ENCODE measurements at places on chromosomes 11 and 22.

DNA sequence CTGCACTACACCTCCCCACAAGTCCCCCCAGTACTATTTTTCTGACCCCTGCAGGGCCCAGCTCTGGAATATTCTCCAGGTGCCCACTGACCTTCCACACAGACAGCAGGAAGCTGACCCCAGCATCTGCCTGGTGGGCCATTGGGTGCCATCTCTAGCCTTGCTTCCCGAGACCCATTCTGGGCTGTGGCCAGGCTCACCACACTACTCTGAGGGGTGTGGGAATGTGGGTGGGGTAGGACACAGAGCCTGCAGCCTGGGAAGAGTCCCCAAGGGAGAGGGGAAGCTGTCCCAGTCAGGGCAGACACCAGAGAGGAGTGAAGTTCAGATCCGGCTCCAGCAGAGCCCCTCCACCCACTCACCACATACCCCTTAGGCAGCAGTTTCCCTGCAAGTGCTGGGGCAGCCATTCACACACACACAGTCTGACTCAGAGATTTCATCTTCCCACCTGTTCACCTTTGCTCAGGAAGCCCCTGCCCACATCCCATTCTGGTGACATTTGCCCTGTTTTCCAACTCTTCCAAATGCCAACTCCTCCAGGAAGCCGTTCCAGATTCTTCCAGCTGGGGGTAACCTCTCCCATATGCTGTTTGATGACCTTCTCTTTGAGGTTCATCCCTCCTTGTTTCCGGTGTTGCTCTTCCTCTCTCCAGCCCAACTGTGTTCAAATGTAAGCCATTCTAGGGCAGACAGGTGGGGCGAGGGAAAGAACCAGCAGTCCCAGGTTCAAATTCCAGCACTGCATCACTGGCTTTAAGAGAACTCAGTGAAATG, 1.9 kb downstream of the SLCO2B1 start:
- no peak for DNase-seq
- peaks cover 27% of the 10 kb centered on the region for H3K27me3 ChIP-seq
- H3K4me3 ChIP-seq: no peak overlapping the region
- no peaks in the 10 kb centered on the region for H3K4me1 ChIP-seq
- H3K27ac ChIP-seq: no peak overlapping the region

GRCh38 chr11:62931499-62932278, 10.5 kb upstream of the CHRM1 start:
- H3K4me1 ChIP-seq: no peaks in the 10 kb centered on the region
- H3K27ac ChIP-seq: no peak overlapping the region

DNA sequence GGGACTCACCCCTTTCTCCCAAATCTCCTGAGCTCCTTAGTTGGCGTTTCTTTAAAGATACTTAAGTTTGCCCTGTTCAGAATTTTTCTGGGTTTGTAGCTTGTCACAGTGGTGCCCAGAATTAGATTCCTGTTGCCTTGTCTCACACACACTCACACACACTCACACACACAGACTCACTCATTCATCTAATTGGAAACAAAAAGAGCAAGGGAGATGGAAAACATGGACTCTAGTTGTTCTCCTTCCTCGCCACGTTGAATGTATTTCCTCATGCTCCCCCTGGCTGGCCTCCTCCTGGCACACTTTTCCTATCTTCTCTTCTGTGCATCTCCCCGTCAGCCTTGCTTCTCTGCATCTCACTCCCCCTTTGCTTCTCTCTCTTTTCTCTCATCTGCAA, 752.3 kb downstream of the NTM start:
- no peak overlapping the region for H3K4me3 ChIP-seq
- no peak overlapping the region for H3K27ac ChIP-seq
- H3K36me3 ChIP-seq: no peaks in the 10 kb centered on the region
- DNase-seq: no peak
- H3K4me1 ChIP-seq: peaks cover 23% of the 10 kb centered on the region

GRCh38 chr11:32705309-32706033, 89.0 kb downstream of the CCDC73 start:
- H3K36me3 ChIP-seq: no peaks in the 10 kb centered on the region
- peaks cover 8% of the 10 kb centered on the region for H3K4me1 ChIP-seq
- no peak overlapping the region for H3K27ac ChIP-seq
- H3K4me3 ChIP-seq: no peak overlapping the region
- DNase-seq: no peak

GRCh38 chr11:73598719-73599379, 937 bp upstream of the FAM168A start:
- no peaks in the 10 kb centered on the region for H3K27me3 ChIP-seq
- peak overlapping the region; percentile 82 for H3K4me3 ChIP-seq
- no peaks in the 10 kb centered on the region for H3K36me3 ChIP-seq

GRCh38 chr11:71086687-71087258, 165.6 kb downstream of the SHANK2 start:
- H3K36me3 ChIP-seq: no peaks in the 10 kb centered on the region
- H3K27ac ChIP-seq: no peak overlapping the region
- H3K4me3 ChIP-seq: no peak overlapping the region
- H3K27me3 ChIP-seq: no peaks in the 10 kb centered on the region

- no peak overlapping the region for H3K4me3 ChIP-seq
- no peaks in the 10 kb centered on the region for H3K27me3 ChIP-seq
- no peak overlapping the region for H3K27ac ChIP-seq
- peaks cover 2% of the 10 kb centered on the region for H3K36me3 ChIP-seq
- DNase-seq: no peak
Measured at GRCh38 chr22:40213478-40213877, 35.8 kb downstream of the TNRC6B start.

- H3K27ac ChIP-seq: peak overlapping the region; percentile 77
- H3K4me3 ChIP-seq: no peak overlapping the region
- H3K27me3 ChIP-seq: no peaks in the 10 kb centered on the region
- DNase-seq: no peak
Measured at GRCh38 chr11:26779074-26779865, 57.4 kb upstream of the SLC5A12 start.

GRCh38 chr11:14642453-14642852, 1.2 kb upstream of the PDE3B start:
- H3K36me3 ChIP-seq: no peaks in the 10 kb centered on the region
- no peak overlapping the region for H3K27ac ChIP-seq
- H3K27me3 ChIP-seq: peaks cover 49% of the 10 kb centered on the region
- H3K4me3 ChIP-seq: no peak overlapping the region

All from osteoblast (primary cell).